Activated CD8-positive, alpha-beta memory T cell treated with anti-CD3 and anti-CD28 coated beads, Interleukin-2, amount 10 ng/mL, durations not matched to agents 7 days and 5 days (primary cell): ENCODE measurements at places on chromosomes 11 and 22. TPM values are rescaled to one million over a fixed set of nuclear protein-coding genes. Genes with fewer than 3 reads are reported as not detected.

OR56A1 gene
- not detected for total RNA-seq

SLC22A12 gene
- total RNA-seq = not detected

ASCL2 gene
- total RNA-seq = 0.15 TPM

GRCh38 chr11:67651976-67652781 lies 1.6 kb upstream of the ACY3 start:
- no peak for DNase-seq

DNA sequence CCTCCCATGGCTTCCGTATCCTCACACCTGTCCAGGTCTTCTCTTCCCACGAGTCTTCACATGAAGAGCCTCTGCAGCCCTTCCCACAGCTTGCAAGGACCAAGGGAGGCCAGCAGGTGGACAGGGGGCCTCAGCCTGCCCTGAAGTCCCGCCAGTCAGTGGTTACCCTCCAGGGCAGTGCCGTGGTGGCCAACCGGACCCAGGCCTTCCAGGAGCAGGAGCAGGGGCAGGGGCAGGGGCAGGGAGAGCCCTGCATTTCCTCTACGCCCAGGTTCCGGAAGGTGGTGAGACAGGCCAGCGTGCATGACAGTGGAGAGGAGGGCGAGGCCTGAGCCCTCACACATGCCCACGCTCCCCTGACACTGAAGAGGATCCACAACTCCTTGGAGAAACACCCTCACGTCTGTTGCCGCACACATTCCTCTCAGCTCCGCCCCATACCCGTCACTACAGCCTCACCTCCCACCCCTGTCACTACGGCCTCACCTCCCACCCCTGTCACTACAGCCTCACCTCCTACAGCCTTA lies 8.3 kb downstream of the SSH3 start:
- no peak for DNase-seq

MS4A3 gene
- not detected for total RNA-seq

GRCh38 chr11:788953-789940 lies 643 bp downstream of the CEND1 start:
- no peak for DNase-seq

OR5B21 gene
- 0.96 TPM for total RNA-seq

GRCh38 chr11:126925321-126926093 lies 75.1 kb downstream of the KIRREL3 start:
- no peak for DNase-seq

GRCh38 chr11:67996622-67997474 lies 7.0 kb downstream of the UNC93B1 start:
- DNase-seq = peak; percentile 67

DNA sequence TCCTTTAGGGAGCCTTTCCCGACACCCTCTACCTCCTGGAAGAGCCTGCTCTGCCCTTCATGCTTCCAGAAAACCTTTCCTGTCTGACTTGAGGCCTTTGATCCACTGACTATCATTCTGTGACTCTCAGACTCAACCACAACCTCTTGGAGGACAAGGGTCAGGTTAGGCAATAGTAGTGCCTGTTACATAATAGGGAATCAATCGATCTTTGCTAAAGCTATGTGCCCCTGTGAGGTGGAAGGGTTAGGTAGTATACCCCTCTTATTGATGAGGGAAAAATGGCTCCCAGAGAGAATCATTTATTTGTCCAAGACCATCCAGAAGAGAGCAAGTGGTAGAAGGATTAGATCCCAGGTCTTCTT lies 16.2 kb downstream of the KCNC1 start:
- DNase-seq = no peak

- DNase-seq = peak; percentile 82
These were observed 10.1 kb upstream of the PDGFB start for GRCh38 chr22:39254789-39255298.

DNA sequence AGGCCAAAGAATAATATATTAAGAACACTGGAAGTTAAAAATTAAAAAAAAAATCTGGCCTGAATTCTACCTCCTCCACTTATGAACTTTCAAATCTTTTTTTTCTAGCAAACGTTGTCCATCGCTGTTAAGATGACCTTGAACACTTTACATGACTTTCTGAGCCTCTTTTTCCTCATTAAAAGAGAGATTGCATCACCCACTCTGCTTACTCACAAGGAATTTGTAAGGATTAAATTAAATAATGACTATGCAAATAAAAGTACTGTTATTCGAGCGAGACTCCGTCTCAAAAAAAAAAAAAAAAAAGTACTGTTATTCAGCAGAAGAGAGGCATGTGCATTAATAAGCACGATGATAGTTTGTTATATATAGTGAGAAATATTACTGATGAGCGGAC lies 285.1 kb upstream of the CCDC90B start:
- DNase-seq = no peak

DNA sequence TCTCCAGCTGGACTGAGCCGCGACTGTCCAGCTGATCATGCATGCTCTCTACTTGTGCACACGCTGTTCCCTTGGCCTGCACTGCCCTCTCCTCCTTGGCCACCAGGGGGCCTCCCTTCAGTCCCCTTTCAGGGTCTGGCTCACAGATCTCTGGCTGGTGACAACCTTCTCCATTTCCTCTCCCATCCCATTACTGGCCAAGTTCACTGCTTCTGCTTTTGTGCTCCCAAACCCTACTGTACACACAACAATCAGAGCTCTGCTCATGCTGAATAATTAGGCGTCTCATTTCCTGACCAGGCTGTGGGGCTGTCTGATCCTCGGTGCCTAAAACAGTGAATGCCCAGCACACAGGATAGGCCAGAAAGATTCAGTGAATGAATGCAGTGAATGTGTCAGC lies 224.0 kb upstream of the NARS2 start:
- DNase-seq = peak; percentile 48

CENPM gene
- 95.8 TPM for total RNA-seq

DNA sequence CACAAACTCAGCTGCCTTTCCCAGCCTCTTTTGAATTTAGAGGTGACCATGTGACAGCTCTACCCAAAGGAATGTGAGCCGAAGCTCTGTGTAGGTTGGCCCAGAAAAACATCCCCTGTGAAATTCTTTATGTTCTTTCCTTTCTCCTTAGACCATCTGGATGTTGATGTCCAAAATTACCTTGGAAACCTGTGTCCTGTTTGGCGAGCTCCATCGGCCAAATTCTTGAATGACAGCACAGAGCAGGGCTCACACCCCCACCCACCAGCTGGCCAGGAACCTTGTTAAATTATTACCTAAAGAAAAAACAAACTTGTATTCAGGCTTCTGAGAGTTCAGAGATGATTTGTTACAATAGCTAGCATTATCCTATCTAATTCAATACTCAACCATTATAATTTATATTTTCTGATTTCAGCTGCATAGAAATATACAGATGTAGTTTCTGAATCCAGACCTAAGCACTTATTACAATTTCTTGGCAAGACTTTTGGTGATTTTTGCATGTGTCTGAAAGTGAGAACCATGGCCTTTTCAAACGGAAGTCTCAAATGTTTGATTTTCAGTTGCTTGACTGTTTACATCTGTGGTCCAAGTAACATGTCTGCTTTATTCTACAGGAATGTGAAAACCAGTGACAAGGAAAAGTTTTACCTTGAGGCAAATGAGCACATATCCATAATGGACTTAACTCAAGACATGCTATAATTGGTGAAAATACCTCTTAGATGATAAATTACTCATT lies 554.2 kb downstream of the NTM start:
- DNase-seq = no peak

GRCh38 chr11:70099578-70100279 lies 21.6 kb downstream of the ANO1 start:
- no peak for DNase-seq
